HFFc6 (cell line): ENCODE measurements at places on chromosomes 3 and 15. TPM values are rescaled to one million over a fixed set of nuclear protein-coding genes. Genes with fewer than 3 reads are reported as not detected.

Gene SLC35A5
- 37.3 to 46.9 TPM (median 40.1 TPM) in 3 replicates for total RNA-seq

Gene IQCH
- total RNA-seq = 1.7 to 2.0 TPM (median 1.9 TPM) in 3 replicates

Gene GOLGA8H
- total RNA-seq = not detected in 3 replicates

Gene GPR176
- total RNA-seq = 151 and 171 TPM in 2 replicates

Gene CCR8
- not detected in 3 replicates for total RNA-seq

Gene TGM4
- total RNA-seq = not detected in 3 replicates

Gene GNAT1
- total RNA-seq = not detected in 3 replicates

Gene DGKG
- 0.23 to 0.53 TPM (median 0.36 TPM) in 3 replicates for total RNA-seq

Gene USP4
- 44.0 and 45.5 TPM in 2 replicates for total RNA-seq

Gene GRK7
- not detected in 3 replicates for total RNA-seq

Gene ZNF660
- total RNA-seq = 0.05 and 0.23 TPM in 2 replicates

Gene SH2D7
- total RNA-seq = not detected in 3 replicates

Gene SEMA3G
- total RNA-seq = not detected in 3 replicates

GRCh38 chr15:26722621-26723160 is 50.2 kb downstream of the GABRB3 start:
- DNase-seq = no peak

- no peak for DNase-seq
Observed at GRCh38 chr3:5731100-5731499, 543.6 kb downstream of the EDEM1 start.

DNA sequence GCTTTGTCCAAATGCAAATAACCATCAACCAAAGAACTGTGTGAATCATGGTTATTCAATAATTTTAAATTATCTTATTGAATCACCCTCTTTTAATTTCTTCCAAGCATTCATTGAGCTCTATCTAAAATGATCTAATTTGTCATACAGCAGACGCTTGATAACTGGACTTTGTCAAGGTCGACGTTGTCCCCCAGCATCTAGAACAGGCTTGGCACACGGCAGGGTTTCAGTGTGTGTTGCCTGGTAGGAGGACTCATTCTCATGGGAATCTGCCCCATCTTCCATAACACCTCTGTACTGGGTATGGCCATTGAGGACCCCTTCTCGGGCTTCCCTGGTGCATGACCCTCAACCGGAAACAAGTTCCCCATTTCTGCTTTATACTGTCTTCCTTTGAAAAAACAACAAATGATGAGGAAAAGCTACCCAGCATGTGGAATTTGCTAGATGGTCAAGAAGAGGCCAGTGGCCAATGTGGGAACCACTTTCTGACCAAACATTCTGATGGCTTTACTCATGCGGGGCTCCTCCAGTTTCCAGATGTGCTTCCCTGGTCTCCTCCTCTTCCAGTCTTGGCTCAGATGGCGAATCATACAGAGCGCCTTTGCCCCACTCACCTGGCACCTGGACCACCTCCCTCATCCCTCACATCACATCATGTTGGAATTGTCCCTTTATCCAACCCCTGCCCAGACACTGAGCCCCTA is 41.7 kb upstream of the SEC22A start:
- DNase-seq = peak; percentile 19

DNA sequence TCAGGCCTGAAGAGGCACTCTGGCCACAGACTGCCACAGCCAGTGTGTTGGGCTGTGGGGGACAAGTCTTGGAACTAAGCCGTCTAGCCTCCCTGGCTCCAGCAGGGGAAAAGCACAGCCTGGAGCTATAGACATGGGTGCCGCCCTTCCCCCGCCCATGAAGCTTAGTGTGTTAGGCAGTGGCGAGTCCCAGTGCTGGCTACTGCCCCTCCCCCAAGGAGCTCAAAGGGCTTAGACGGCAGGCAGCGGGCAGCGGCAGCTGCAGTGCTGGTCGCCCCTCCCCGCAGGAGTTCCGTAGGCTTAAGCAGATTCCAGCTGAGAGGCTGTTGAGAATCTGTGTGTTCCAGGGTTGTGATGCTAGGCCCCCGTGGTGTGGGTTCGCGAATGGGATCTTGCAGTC is 135.8 kb upstream of the RORA start:
- no peak for DNase-seq

GRCh38 chr15:49290191-49290590 is 120.1 kb downstream of the GALK2 start:
- DNase-seq = no peak

- no peak for DNase-seq
Observed at GRCh38 chr15:41561777-41562145, 2.7 kb downstream of the TYRO3 start.

DNA sequence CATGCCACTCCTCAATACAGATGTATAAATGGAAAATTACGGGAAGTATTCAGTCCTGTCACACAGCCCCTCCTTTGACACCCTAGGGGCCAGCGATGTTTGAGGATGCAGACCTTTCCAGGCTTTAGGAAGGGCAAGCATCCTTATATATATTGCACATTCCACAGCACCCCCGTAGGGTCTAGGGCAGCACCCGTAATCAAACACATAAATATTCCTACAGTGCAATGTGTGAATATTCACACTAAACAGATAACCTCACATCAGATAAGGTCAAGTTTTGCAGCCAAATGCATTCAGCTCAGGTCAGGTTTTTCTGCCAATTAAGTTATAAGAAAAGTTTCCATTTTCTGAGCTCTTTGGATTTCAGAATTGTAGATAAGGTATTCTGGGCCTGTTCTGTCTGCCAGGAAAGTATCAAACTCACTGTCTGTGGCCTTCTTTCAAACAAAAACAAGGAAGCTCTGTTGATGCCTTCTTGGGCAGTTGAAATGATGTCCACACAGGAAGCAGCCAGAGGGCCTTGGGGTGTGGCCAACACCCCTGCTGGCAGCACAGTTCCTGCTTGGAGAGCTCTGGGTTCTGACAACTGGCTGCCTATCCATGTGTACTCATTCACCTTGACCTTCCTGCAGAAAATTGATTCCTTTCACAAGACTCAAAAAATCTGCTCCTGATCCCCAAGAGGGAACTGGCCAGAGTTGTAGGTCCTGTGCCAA is 427.0 kb downstream of the NTRK3 start:
- no peak for DNase-seq

DNA sequence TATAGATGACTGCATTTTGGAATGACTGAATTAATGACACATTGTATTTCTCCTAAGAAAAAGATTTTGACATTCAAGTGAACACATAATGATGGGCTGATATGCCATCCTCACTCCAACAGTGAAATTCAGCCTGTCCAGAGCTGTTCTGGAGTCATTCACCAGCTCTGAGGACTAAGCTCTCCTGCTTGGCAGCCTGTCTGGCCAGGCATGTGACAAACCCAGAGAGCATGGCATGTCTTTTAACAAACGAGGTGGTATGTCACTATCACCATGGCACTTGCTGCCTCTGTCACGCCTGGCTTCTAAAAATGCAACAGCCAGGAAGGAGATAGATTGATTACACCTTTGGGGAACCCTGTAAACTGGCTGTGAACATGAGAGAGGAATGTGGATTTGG is 1.4 kb downstream of the ACTC1 start:
- no peak for DNase-seq

DNA sequence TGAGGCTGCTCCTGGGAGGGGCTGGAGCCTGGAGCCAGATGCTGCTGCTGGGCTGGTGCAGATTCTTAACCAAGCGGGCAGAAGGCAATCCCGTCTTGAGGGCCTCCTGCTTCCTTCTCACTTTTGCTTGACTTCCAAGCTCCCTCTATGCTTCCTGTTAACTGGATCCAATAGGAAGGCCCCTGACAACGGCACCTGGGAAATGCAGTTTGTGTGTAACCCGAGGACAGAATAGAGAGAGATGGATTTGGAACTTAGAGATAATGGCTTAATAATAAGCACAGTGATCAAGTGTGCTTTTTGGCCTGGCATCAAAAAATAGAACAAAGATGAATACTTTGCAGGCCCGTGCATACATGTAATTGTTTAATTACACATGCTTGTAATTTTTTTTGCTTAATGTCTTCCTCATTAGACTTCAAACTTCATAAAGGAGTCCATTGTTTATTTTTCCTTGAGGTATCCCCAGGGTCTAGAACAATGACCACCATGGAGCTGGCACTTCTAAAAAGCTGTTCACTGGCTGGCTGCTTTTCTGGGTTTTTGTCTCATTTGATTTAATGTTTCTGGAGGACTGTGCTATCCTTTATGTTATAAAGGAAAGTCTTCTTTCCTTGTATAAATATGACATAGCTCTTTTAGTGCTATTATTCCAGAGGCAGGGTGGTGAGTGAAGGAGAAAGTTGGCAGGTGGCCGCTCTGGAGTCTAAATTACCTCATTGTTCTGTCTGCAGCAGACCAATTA is 63.3 kb upstream of the MITF start:
- no peak for DNase-seq

DNA sequence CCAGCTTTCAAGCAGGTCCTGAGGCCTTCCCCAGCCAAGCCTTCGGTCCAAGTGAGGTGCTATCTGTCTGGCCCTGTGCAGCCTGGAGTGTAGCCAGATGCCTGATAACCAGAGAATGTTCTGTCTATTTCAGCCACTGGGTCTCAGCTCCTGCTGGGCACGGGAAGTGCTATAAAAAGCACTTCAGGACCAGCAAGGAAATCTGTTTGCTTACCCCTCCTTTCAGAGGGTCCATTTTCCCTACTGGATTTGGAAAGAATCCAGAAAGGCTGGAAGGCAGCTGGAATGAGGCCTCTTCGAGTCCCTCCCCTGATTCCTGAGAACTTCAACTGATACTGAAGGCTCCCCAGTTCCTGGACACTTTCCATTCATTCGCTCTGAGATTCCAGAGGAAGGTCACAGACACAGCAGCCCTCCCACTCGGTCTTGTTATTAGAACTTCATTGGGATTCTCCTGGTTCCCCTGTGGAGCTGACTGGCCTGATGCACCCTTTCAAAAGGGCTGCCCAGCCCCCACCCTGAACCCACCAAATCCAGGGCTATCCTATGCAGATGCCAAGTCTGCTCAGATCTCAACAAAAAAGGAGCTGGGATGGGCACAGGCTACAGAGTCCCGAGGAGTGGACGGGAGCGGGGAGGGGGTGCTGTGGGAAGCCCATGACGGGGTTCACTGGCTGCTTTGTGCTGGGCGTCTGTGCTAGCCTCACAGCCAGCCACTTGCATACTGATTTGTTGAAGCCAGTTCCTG is 70.4 kb downstream of the UMPS start:
- no peak for DNase-seq

DNA sequence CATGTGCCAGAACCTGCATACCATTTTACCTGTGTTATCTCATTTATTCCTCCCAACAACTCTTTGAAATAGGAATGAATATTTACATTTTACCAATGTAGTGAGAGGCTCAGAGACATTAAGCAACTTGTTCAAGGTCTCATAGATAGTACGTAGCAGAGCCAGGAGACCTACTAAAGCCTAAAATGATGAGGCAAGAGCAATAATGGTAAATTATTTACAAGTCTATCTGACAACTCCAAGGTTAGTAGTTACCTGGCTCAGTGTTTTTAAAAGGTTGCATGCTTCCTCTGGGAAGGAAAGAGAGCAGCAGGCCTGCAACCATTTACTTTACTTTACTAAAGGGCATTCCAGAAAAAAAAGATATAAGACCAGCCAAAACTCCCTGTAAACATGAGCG is 103.0 kb downstream of the CFAP20DC start:
- DNase-seq = no peak

- DNase-seq = no peak
Observed at GRCh38 chr15:65377976-65378366, at the start of gene IGDCC3. TSS of gene IGDCC3 (minus strand) at chr15:65378002. CDS start at chr15:65377788, 214 bp downstream.

- no peak for DNase-seq
Observed at GRCh38 chr15:62432702-62433398, 267.8 kb upstream of the C2CD4B start.

GRCh38 chr15:38733331-38733730 is 168.7 kb upstream of the RASGRP1 start:
- no peak for DNase-seq

DNA sequence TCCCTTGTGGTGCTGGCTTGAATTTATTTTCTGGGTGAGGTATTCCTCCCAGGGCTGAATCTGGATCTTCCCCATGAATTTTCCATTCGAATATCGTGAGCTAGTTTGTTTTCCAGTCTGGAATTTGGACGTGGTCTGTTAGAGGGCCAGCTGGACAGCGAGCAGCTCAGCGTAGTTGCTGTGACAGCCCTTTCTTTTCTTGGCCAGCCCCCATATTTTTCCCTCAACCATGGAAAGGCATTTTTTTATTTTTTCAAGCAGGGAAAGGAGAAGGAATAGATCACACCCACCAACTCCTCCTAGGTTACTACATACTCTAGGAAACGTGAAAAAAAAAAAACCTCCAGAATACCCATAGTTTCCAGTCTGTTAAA is 152.0 kb downstream of the KLHL25 start:
- DNase-seq = no peak

- DNase-seq = no peak
Observed at GRCh38 chr3:151604891-151605290, 128.8 kb upstream of the AADACL2 start.

DNA sequence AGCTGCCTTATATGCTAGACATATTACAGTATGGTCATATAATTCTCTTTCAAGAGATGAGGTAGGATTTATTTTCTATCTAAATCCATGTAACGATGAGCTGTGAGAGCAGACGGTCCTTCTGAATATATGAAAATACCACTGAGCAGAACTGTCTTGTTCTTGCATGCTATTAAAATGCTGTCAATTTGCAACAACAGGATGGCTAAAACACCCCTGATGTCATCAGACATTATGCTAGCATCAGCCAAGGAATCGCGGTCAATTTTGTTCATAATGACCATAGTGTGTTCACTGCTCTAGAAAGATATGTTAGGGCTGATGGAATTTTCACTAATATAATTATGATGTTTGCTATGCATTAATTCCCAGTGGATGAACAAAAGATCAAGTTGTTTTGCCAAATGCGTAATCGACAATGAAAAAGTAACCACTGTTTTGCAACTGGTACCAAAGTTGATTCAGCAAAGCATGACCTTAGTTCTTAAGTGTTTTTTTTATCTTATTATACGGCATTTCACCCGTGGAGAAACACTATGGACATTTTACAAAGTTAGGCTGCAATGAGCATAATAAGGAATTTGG is 765.4 kb upstream of the NR2F2 start:
- DNase-seq = no peak

- no peak for DNase-seq
Observed at GRCh38 chr3:33355611-33356010, 78.4 kb downstream of the FBXL2 start.

DNA sequence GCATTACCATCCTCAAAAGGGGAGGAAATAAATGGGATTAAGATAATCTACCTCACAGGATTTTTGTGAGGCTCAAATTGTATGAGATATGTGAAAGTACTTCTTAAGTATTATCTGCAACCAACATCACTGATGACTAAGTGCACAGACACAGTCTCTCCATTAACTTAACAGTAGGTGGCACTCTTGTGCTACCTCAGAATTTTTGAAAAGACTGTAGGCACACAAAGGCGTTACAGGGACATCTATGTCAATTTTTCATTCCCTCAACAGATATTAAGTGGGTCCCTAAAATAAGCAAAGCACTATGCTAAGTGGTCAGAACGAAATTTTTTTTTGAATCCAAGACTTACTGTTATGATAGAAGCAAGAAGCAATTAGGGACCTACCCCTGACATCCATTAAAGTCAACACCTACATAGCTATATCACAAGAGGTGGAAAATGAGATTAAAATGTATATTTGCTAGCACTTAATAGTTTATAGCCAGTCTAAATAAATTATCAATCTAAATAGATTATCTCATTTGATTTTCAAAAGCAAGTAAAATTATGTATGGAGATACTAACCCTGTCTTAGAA is 52.9 kb downstream of the RYK start:
- DNase-seq = peak; percentile 81
